ENCODE measurements at places on chromosomes 5 and 9.

DNA sequence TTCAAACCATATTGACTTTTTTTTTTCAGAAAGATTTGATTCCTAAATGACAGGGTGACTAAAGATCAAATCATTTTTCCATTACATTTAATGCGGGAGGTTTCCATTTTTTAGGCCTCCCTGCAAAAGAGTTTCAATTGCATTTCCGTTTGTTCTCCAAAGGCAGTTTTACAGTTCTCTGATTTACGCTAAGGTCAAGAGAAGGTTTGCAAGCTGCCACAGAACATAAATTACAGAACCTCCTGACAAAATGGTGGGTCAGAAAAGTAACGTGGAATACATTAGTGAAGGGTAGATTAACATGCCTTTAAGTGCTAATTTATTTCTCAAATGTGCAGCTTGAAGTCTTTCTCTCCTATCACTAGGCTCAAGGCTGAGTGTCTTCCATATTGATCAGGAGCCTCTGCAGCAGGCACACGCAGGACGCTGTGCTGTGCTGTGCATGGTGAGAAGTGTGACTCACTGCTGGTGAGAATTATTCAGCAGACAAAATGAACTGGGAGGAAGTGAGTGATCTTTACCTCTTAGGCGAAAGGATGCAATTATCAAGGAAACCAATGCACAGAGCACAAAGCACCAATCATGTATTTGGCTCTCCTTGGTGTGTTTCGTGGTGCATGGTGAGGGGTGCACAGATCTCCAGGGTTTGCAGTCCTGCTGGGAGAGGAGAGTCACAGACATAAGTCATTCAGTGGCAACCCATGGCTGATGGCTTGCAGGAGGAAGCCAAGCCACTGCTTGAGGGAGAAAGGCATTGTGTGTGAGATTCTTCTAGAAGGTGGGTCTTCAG is 136.3 kb downstream of the TENT4A start:
- DNase-seq: no peak

DNA sequence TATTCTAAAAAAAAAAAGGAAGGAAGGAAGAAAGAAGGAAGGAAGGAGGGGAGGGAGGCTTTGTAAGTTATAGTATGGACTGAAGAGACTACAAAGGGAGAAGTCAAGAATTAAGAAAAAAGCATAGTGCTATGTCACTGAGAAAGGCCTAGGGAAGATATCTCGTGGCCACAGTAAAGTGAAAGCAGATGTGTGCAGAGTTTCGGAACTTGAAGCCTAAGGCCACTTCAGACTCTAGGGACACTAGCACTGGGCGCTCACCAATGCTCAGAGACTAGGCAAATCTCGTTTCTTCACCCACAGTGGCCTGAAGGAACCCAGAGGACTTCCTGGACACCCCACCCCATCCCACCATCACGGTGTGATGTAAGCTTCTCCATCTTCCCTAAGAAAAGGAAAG is 181.4 kb upstream of the TRPM3 start:
- DNase-seq: no peak

DNA sequence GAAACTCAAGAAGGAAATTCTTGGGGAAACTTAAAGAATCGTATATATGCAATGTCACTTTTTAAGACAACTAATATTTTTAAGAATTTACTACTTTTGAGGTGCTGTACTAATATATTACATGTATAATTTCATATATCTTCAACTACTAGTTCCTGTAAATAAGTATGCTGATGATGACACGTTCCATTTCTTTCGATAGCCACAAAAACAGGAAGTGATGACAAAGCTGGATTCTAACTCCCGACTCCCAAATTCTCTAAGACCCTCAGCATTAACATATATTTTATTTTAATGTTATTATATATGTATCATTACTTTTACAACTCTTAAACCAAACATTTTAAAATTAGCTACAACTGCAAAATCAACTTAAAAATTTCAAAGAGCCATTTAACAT is 74.8 kb downstream of the STK32A start:
- no peak for DNase-seq

GRCh38 chr5:16937503-16938161 is 1.5 kb upstream of the MYO10 start:
- no peak for DNase-seq

DNA sequence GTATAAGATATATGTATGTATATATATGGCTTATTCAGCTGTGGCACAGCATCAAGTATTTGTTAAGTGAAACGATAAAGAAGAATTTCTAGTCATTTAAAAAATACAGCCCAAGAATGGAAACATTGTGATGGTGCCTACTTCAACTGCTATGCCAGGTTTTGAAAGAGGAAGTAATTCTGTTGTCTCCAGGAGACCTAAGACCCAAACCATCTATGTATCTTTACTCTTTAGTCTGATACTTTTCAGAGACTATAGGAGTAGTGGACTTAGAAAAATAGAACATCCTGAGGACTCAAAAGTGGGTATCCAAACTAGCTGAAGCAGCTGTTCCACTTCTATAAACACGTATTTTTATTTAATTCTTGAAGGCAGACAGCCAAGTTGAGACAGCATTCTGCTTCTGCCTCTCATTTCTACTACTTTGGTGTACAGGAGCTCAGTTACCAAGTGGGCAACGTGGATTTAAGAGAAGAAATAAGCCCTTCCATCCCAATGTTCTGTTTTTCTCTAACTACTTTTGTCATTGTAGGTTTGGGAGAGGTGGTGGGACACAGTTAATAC is 110.7 kb downstream of the RPS23 start:
- no peak for DNase-seq

- DNase-seq: no peak
Measured at GRCh38 chr5:122435761-122436160, 123.7 kb downstream of the SNCAIP start.

All from activated naive CD4-positive, alpha-beta T cell treated with anti-CD3 and anti-CD28 coated beads, Interleukin-2, amount 10 ng/mL, durations not matched to agents 7 days and 5 days (primary cell).